ENCODE measurements at places on chromosomes 12 and 14. TPM values are rescaled to one million over a fixed set of nuclear protein-coding genes. Genes with fewer than 3 reads are reported as not detected.

The OR4E2 gene
- not detected for total RNA-seq

The DUSP6 gene
- total RNA-seq: 100 TPM

The SPRYD4 gene
- 3.7 TPM for total RNA-seq

The IL22 gene
- total RNA-seq: not detected

The BBOF1 gene
- 0.87 TPM for total RNA-seq

The LALBA gene
- not detected for total RNA-seq

The KLHL33 gene
- 0.59 TPM for total RNA-seq

The RFC5 gene
- 55.4 TPM for total RNA-seq

DNA sequence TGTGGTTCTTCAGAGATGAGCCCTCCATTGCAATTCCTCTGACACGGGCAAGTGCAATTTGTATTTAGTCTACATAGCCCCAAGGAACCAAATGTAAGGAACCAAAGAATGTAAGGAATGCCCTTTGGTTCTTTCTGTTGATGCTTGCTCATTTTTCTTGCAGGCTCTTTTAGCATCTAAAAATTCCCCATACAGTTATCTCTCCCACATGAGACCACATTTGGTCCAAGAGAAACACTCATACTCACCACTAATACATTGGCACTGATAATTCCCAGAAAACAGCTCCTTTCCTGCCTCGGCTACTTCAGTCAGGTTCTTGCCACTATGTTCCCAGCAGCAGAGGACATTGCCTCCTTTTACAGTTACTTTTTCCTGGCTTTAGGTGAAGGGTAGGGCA lies 332.6 kb downstream of the AEBP2 start:
- no peaks in the 10 kb centered on the region for H3K36me3 ChIP-seq
- H3K4me1 ChIP-seq: no peaks in the 10 kb centered on the region
- H3K4me3 ChIP-seq: no peak overlapping the region
- H3K27me3 ChIP-seq: peaks cover 3% of the 10 kb centered on the region
- DNase-seq: no peak

GRCh38 chr12:41184864-41185263 lies 3.3 kb upstream of the PDZRN4 start:
- DNase-seq: no peak
- H3K27ac ChIP-seq: no peak overlapping the region
- peaks cover 27% of the 10 kb centered on the region for H3K27me3 ChIP-seq
- no peaks in the 10 kb centered on the region for H3K36me3 ChIP-seq
- no peaks in the 10 kb centered on the region for H3K4me1 ChIP-seq

DNA sequence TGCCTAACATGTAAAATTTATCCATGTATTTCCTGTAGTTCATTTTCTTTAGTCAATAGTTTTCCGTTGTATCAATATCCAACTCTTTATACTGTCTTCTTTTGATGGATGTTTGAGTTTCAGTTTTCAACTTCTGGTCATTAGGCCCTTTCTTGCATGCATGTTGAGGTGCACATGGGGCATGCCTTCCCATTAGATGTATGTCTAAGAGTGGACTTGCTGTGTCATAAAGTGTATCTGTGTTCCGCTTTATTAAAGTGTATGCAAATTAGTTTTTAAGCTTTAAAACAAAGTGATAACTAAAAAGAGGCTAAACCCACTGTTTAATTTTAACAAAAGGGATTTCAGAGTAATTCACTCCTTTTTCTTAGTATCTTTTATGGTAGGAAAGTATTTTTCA lies 441.1 kb downstream of the PCNX1 start:
- no peak overlapping the region for H3K27ac ChIP-seq
- peaks cover 60% of the 10 kb centered on the region for H3K36me3 ChIP-seq
- H3K4me1 ChIP-seq: peaks cover 33% of the 10 kb centered on the region
- no peaks in the 10 kb centered on the region for H3K27me3 ChIP-seq
- DNase-seq: no peak

DNA sequence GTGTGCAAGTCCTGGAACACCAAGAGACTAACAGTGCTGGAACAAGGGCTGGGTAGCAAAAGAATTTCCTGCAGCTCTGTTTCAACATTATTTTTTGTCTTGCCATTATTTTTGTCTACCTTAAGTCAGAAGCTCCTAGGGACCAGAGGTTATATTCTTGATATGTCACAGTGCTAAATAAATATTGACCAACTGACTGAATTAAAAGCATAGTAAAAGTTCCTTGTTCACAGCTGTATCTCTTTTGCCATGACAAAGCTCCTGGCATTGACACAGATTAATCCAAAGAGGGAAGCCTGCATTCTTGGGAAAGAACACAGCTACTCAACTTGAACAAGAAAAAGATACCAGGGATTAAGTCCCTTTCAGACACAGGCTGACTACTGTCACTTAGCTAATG lies 136.5 kb downstream of the SPTSSA start:
- no peaks in the 10 kb centered on the region for H3K36me3 ChIP-seq
- H3K27ac ChIP-seq: no peak overlapping the region
- H3K27me3 ChIP-seq: peaks cover 2% of the 10 kb centered on the region
- H3K4me1 ChIP-seq: no peaks in the 10 kb centered on the region

GRCh38 chr14:100526632-100527031 lies 60.6 kb downstream of the BEGAIN start:
- H3K27ac ChIP-seq: no peak overlapping the region
- no peaks in the 10 kb centered on the region for H3K4me1 ChIP-seq
- H3K27me3 ChIP-seq: no peaks in the 10 kb centered on the region

DNA sequence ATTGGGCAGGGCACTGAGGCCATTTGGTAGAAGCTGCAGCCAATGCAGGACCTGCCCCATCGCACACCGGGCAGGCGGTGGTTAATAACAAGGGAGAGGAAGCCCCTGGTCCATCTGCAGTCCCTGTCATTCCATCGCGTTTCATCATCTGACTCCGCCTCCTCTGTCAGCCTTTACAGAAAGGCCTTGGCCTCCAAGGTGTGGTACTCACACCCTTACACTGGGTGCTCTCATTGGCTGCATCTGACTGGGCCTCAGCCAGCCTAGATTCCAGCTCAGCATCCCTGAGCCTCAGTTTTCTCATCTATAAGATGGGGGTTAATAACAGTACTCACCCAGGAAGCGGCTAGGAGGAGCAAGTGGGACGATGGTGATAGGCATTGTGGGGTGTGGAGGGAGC lies 14.7 kb upstream of the HHIPL1 start:
- peaks cover 4% of the 10 kb centered on the region for H3K4me1 ChIP-seq
- no peaks in the 10 kb centered on the region for H3K36me3 ChIP-seq
- peaks cover 2% of the 10 kb centered on the region for H3K27me3 ChIP-seq
- no peak for DNase-seq
- H3K27ac ChIP-seq: no peak overlapping the region
- no peak overlapping the region for H3K4me3 ChIP-seq

DNA sequence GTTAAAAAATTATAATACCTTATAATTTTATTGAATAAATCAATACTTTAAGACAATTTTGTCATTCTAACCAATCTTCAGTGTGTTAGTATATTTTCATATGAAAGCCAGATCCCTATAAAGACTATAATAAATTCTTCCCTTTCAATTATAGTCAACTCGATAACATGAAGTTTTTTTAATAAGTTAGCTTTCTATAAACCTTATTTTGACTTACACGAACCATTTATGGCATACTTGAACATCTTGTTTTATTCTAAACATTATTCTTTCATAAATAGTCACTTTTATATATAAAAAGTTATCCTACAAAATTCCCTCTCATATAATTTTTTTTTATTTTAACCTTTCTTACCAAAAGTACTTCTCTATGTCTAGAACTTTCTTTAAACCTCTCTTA lies 1002.3 kb downstream of the TMEM121 start:
- peaks cover 5% of the 10 kb centered on the region for H3K4me1 ChIP-seq
- DNase-seq: no peak
- H3K27ac ChIP-seq: no peak overlapping the region

GRCh38 chr14:94036313-94037167 lies 10.4 kb downstream of the OTUB2 start:
- no peaks in the 10 kb centered on the region for H3K27me3 ChIP-seq
- H3K4me3 ChIP-seq: no peak overlapping the region
- peaks cover 5% of the 10 kb centered on the region for H3K4me1 ChIP-seq
- H3K27ac ChIP-seq: no peak overlapping the region

DNA sequence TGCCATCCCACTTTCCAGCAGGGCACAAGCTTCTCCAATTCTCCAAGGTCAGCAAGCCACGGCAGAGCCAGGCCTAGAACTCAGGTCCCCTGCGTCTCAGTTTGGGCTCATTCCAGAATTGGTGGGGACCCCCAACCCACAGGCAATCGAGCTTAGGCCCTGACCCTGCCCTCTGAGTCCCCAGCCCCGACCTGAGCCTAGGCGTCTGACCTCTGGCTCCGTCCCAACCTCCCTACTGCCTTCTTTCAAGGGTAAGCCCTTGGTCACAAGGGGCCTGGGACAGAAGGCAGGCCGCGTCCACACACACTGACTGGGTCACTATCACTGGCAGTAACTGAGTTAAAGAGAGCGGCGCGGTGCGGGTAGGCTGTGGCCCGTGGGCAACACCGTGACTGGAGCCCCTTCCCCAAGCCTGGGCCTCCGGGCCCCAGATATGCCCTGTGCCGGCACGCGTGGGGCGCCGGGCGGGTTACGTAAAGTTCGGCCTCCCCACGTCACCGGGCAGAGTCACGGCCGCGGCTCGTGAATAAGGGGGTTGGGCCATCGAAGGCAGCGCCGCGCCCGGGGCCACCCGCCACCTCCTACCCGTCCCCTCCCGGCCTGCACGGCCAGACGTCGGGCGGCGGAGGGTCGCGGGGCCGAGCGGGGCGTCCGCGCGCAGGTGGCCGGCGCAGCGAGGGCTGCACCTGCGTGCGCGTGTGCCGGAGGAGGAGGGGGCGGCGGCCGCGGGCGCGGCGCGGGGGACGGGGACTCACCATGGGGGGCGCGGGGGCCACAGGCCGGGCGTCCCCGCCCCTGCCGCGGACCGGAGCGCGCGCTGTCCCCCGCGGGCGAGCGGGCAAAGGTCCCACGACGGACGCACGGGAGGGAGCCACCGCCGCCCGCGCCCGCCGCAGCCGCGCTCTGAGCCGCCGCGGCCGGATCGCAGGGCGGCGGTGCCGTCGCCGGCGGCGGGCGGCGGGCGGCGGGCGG lies 516 bp downstream of the ANKRD9 start:
- peaks cover 15% of the 10 kb centered on the region for H3K4me1 ChIP-seq
- no peak overlapping the region for H3K27ac ChIP-seq
- no peaks in the 10 kb centered on the region for H3K27me3 ChIP-seq
- peaks cover 4% of the 10 kb centered on the region for H3K36me3 ChIP-seq

GRCh38 chr12:119391673-119392072 lies 57.1 kb downstream of the CCDC60 start:
- H3K36me3 ChIP-seq: no peaks in the 10 kb centered on the region
- no peak overlapping the region for H3K27ac ChIP-seq
- peaks cover 4% of the 10 kb centered on the region for H3K4me1 ChIP-seq
- no peak for DNase-seq

- no peak for DNase-seq
- peaks cover 4% of the 10 kb centered on the region for H3K4me1 ChIP-seq
- no peaks in the 10 kb centered on the region for H3K36me3 ChIP-seq
- H3K27ac ChIP-seq: no peak overlapping the region
- H3K27me3 ChIP-seq: peaks cover 26% of the 10 kb centered on the region
- H3K4me3 ChIP-seq: no peak overlapping the region
These were observed 6.2 kb upstream of the CGRRF1 start for GRCh38 chr14:54503486-54503885.

GRCh38 chr12:125220404-125221273 lies 155.4 kb downstream of the AACS start:
- H3K27me3 ChIP-seq: peaks cover 19% of the 10 kb centered on the region
- no peak overlapping the region for H3K27ac ChIP-seq
- no peaks in the 10 kb centered on the region for H3K4me1 ChIP-seq
- no peak overlapping the region for H3K4me3 ChIP-seq
- no peak for DNase-seq

GRCh38 chr14:58362798-58363412 lies 32.8 kb upstream of the TOMM20L start:
- H3K27me3 ChIP-seq: no peaks in the 10 kb centered on the region
- H3K4me3 ChIP-seq: no peak overlapping the region
- H3K4me1 ChIP-seq: peaks cover 5% of the 10 kb centered on the region
- peaks cover 35% of the 10 kb centered on the region for H3K36me3 ChIP-seq

DNA sequence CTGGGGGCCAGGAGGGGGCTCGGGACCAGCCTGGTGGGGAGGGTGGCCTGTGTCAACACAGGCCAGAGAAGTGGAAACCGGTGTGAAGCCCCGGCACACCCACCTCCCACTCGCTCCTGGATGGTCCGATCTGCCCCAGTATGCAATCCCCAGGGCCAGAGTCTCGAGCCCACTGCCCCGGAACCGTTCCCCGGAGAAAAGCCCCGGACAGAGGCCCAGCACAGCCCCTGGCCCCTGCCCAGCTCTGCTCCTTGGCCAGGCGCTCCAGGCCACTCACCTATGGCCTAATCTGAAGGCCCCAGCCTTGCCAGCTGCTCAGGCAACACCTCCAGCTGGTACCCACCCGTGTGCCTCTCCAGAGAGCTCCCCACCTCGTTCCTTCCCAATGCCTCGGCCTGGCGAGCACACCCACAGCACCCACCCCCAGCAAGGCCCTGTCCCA lies 17.7 kb downstream of the AKT1 start:
- no peak overlapping the region for H3K4me3 ChIP-seq
- H3K27ac ChIP-seq: no peak overlapping the region
- DNase-seq: no peak
- no peaks in the 10 kb centered on the region for H3K27me3 ChIP-seq
- H3K4me1 ChIP-seq: no peaks in the 10 kb centered on the region

DNA sequence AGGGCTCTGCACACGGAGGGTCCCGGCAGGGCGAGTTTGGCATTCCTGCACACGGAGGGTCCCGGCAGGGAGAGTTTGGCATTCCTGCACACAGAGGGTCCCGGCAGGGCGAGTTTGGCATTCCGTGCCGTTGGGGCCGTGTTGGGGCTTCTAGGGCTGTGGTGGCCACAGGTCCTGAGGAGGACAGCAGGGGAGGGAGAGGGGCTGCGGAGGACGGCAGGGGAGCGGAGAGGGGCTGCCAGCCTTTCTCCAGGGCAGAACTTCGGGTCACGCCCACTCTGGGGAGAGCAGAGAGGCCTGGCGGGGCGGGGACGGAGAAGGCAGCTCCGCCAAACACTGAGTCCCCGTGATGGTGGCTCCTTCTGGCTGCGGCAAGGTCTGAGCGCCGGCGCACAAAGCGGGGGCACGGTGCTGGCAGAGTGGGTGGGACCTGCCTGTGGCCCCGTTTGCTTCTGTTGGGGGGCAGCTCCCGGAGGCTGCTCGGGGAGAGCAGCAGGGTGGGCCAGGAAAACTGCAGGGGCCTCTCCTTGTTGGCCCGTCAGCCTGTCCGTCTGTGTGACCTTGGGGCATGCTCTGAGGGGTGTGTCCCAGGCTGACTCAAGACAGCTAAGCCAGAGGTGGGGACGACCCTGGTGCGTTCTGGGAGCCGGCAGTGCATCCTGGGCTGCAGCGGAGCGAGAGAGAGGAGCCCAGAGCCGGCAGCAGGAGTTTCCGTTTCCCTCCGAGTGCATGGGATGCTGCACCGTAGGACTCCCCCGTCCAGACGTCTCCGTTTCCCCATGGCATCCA lies 60.2 kb downstream of the LRCOL1 start:
- no peaks in the 10 kb centered on the region for H3K36me3 ChIP-seq
- H3K4me1 ChIP-seq: no peaks in the 10 kb centered on the region
- no peak for DNase-seq
- H3K4me3 ChIP-seq: no peak overlapping the region

GRCh38 chr12:51372021-51372420 lies 19.2 kb downstream of the GALNT6 start:
- H3K27ac ChIP-seq: no peak overlapping the region
- no peak overlapping the region for H3K4me3 ChIP-seq
- H3K27me3 ChIP-seq: no peaks in the 10 kb centered on the region
- DNase-seq: no peak
- H3K36me3 ChIP-seq: peaks cover 59% of the 10 kb centered on the region
- peaks cover 68% of the 10 kb centered on the region for H3K4me1 ChIP-seq
